C1 segment of cervical spinal cord (tissue), 14 donors: ENCODE measurements at places on chromosomes 4 and X.

- DNase-seq = no peak
These were observed 2.9 kb upstream of the LEF1 start for GRCh38 chr4:108171339-108172230.

- no peak for DNase-seq
These were observed 1.2 kb downstream of the WDR44 start for GRCh38 chrX:118347131-118347530.

DNA sequence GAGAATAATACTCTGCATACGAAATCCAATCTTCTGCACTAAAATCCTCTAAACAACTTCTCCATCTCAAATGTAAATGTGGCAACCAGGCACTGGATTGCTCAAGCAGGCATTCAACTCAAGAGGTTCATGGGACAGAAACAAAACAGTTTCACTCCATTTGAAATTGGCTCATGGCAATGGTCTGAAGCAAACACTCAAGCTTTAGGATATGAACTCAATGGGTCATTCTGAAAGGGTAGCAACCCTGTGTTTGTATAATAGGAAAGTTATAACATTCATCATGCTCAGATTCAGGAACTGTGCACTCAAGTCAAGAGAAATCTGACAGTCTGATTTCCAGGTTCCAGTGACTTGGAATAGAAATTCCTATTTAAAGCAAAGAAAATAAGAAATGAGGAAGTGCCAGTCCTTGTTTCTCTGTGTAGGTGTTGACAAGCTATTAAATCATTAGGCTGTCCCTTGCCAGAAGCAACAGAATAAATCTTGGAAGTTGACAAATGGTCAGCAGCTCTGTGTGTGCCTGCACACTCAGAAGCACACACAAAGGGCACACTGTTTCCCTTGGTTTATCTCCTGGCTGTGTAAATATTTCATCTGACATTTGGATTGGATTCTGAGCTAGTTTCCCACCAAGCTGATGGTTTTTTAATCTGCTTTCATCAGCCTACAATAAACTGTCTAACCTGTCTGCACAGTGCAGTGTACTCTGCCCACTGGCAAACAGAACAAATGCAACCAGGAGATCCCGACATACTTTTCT lies 75.9 kb upstream of the CITED1 start:
- DNase-seq = no peak

GRCh38 chr4:60923075-60923474 lies 277.1 kb upstream of the ADGRL3 start:
- no peak for DNase-seq

- DNase-seq = peak; percentile 36
These were observed 119.7 kb upstream of the TBC1D9 start for GRCh38 chr4:140875746-140876452.

GRCh38 chr4:175435381-175435783 lies 376.7 kb downstream of the GPM6A start:
- DNase-seq = no peak

- DNase-seq = no peak
These were observed 618.1 kb downstream of the PPP4R3C start for GRCh38 chrX:26845056-26845455.

DNA sequence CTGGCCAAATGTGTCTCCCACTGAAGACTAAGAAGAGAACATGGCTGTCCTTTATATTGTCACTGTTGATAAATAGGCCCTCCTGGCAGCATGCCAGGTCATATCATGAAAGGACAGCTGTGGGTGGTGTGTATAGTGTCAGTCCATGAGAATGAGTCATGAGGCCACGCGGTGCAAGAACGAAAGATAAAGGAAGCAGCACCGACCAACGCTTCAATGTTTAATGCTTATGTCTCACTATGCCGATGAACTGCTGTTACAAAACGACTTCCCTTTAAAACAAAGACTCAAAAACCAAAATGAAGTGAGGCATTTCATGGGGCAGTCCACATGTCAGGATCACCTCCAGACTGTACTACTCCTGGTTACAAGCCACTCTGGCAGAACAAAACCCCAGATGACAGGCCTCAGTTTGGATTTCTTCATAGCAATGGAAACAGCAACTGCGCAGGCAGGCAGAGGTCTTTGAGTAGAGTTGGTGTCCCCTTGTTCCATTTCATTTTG lies 5.2 kb upstream of the TCEANC start:
- DNase-seq = no peak

DNA sequence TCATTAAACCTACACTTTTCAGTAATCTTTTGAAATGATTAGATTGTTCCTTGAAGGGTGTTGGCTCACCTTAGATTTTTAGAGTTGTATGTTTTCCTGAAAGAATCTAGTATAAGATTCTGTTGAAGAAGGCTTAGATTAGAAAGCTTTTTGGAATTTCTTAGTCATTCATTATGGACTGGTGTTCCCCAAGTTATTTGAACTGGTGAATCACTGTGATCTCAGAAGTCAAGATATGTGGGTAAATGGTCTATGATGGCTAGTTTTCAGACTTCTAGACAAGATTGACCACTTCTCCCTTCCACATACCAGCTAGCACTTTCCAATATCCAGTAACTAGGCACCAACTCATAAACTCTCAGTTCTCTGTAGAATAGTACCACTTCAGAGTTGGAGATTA lies 138.1 kb downstream of the KDM6A start:
- DNase-seq = no peak
